ENCODE measurements at places on chromosomes 6 and 20.

- DNase-seq: no peak
These were observed 65.6 kb downstream of the CDC5L start for GRCh38 chr6:44453146-44453545.

DNA sequence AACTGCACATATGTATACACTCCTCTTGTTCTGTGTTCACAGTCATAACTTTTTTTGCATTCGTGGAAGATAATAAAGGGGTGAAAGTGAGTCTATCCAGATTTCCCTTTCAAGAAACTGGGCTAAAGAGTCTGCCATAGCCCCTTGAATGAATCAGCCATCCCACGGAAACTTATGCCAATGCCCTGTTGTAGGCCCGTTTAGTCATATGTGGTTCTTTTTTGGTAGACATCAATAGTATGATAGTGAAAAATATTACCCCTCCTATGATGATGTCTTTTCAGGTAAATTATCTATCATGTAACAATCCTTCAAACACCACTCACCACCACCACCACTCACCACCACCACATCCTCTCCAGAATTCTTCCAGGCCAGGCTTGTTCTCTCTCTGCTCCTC is 99.9 kb upstream of the MYLIP start:
- DNase-seq: no peak

DNA sequence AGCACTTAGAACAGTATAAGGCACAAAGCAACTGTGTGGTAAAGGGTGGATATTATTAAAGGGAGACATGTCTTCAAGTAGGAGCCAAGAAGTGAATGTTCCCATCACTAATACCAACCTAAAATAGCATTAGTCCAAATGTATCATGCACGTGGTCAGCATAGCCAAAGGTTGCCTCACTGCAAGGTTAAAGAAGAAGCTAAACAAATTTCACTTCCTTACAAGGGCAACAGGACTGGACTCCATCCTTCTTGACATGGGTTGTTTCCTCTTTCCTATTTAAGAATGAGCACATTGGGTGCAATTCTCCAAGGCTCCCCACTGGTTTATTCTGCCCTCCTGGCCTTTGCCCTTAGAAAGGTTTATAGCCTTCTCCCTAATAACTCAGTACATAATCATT is 186.7 kb downstream of the PHACTR1 start:
- no peak for DNase-seq

GRCh38 chr20:20492521-20493332 is 124.8 kb downstream of the INSM1 start:
- no peak for DNase-seq

DNA sequence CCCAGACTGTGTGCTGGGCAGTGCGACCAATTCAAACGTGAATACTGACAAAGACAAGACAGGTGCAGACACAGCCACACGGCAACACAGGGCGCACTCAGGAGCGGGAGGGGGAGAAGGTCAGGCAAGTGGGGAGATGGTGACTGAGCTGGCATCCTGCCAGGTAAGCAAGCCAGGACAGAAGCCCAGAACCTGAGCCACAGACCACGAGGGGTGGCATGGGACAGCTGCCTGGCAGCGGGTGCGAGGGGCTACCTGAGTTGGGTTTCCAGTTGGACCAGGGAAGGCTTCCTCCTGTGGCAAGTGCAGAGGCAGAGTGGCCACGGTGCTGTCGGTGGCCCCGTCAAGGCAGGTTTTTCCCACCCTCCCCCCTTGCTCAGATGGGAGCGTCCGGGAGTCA is 215.2 kb upstream of the ARID1B start:
- no peak for DNase-seq

GRCh38 chr6:52098721-52099120 is 11.3 kb upstream of the PKHD1 start:
- DNase-seq: no peak

Measured in CD4-positive, alpha-beta T cell treated with Interleukin-21 for 1 hour (primary cell).